ENCODE measurements at places on chromosomes 7 and 10.

DNA sequence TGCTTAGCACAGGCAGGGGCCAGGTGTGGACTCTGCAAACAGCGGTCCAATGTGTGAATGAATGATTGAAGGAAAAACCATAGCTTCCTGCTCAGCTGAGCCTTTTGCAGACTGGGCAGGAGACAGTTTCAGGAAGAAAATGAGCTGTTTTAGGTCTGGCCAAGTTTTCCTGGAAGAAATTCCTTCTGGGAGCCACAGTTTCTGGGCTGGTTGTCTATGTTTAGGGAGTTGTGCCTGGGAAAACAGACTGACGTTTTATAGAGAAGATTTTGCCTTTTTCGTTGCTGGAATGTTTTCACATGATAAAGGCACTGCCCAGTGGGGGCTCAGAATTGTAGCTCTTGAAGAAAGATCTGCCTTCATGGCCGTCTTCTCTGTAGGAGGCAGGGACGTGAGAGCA lies 255.1 kb downstream of the CCSER2 start:
- DNase-seq = no peak

GRCh38 chr7:79465551-79465950 lies 12.1 kb upstream of the MAGI2 start:
- DNase-seq = no peak

DNA sequence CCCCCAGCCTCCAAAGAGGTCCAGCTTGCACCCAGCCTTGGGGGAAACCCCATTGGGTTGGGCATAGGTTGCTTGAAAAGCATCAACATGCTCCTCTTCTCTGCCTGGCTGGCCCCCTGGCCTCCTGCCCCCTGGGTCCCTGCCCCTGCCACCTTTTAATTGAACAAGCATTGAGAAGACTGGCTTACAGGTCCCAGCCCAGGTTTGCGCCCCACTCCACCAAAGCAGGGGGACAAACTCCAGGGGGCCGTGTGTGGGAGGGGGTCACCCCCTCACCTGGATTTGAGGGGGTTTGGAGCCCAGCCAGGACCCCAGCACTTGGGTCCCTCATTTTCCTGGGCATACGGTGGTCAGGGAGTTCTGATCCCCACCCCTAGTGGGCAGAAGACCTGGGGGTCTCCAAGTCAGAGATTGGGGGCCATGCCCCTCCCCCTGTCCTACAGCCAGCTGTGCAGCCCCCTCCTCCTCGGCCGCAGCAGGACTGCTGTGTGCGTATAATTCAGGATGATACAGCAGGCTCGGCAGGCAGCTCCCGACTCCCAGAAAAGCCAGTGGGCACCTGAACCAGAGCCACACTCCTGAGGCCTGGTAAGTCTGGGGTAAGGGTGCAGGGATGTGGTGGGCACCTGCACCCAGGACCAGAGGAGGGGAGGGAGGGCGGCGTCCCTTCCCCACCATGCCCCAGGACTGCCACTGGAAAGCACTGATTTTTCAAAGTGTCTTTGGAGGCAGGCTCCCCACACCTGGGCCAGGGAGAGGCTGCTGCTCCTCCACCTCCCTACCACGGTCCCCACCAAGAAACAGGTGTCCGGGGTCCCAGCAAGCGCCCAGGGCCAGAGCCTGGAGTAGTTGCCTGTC lies 1.7 kb downstream of the ELFN1 start:
- DNase-seq = peak; percentile 29

- DNase-seq = no peak
These were observed 257.8 kb upstream of the PCDH15 start for GRCh38 chr10:55058800-55059199.

GRCh38 chr10:78259391-78259790 lies 225.7 kb downstream of the RPS24 start:
- DNase-seq = no peak

GRCh38 chr7:157498657-157499056 lies 161.9 kb downstream of the DNAJB6 start:
- DNase-seq = peak; percentile 24

All from activated T-cell treated with anti-CD3 and anti-CD28 coated beads, Interleukin-2, amount 50 U/mL, for 24 hours (primary cell).